Tongue (tissue), 3 donors: ENCODE measurements at places on chromosomes 5 and 9. TPM values are rescaled to one million over a fixed set of nuclear protein-coding genes. Genes with fewer than 3 reads are reported as not detected.

Gene RNF208
- not detected for total RNA-seq

Gene LCN2
- total RNA-seq = 19.7 TPM

Gene CREBRF
- total RNA-seq = 31.0 TPM

Gene CDH9
- total RNA-seq = not detected

Gene ZDHHC11B
- 5.3 TPM for total RNA-seq

Gene INSL6
- total RNA-seq = not detected

Gene GARIN3
- total RNA-seq = not detected

Gene NOP16
- 4.6 TPM for total RNA-seq

Gene SEPTIN8
- total RNA-seq = 43.5 TPM

Gene ENG
- total RNA-seq = 11.6 TPM

Gene CDX1
- total RNA-seq = 0.31 TPM

Gene IFNA13
- not detected for total RNA-seq

Gene PRRX2
- 6.9 TPM for total RNA-seq

Gene ZNF608
- 37.8 TPM for total RNA-seq

Gene HOMER1
- 42.1 TPM for total RNA-seq

Gene MROH2B
- total RNA-seq = not detected

Gene CEP120
- total RNA-seq = 22.4 TPM

Gene SH2D3C
- 13.6 TPM for total RNA-seq

Gene PCDHA8
- total RNA-seq = not detected

Gene SV2C
- 0.31 TPM for total RNA-seq

Gene SMIM3
- total RNA-seq = 7.8 TPM

Gene IDNK
- 3.7 TPM for total RNA-seq

Gene KLF4
- total RNA-seq = 40.8 TPM

Gene COL15A1
- 455 TPM for total RNA-seq

Gene GAPT
- total RNA-seq = 4.0 TPM

Gene SHISAL2B
- total RNA-seq = not detected

Gene BASP1
- total RNA-seq = 36.0 TPM

Gene QSOX2
- total RNA-seq = 9.0 TPM

Gene PSD2
- total RNA-seq = 0.10 TPM

Gene FAM221B
- total RNA-seq = not detected

Gene SH3PXD2B
- total RNA-seq = 24.0 TPM

Gene NFIB
- total RNA-seq = 161 TPM
